ENCODE measurements at places on chromosomes 12 and 14.

DNA sequence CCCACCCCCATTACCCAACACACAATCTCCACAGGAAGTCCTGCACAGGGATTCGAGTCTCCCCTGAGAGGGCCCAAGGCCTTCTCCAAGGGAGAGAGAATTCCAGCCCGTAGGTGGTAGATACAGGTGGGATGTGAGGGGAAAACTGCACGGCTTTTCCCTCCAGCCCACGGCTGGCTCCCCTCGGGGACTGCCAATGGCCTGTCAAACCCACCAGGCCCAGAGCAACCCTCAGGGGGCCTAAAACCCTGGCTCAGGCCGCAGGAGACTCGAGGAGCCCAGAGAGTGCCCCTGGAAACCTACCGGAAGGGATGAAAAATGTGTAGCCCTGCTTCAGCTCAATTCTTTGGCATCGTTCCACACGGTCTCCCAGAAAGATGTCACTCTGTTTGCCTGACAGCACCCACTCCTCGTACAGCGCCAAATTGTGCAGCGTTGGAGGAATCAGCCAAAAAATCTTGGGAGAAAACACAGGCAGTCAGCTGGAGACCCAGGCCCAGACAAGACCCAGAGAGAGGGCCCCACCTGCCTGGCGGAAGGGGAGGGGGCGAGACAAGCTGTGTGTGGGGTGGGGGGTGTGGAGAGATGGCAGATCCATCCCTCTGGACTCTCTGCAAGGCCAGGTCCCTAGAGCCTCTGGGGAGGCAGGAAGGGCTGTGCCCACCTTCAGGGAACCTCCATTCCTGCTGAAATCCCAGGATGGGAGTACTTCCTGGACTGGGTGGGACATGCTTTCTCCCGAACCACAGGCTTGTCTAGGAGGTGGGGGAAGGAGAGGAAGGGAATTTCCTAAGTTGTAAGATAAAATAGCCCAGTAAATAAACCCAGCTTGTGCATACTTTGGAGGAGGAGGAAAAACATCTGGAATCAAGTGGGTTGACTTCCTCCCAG lies 48.1 kb downstream of the KDM2B start:
- DNase-seq, result no peak

DNA sequence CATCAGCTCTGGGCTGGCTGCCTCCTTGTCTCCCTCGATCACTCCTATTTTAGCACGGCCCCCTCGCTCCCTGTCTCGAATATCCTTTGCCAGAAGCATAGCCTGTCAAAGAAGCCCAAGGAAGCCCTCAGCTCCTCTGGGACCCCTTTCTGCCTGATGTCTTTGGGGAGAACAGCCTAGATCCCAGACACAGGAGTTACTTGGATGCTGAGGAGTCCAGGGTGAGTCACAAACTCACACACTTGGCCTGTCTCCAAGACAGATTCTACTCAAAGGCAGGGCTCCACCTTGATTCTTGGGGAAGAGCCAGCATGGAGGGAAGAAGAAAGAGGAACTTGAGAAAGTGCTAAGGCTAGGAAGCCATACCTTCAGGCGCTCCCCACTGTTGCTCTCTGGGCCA lies 8.1 kb downstream of the AVIL start:
- DNase-seq, result no peak

DNA sequence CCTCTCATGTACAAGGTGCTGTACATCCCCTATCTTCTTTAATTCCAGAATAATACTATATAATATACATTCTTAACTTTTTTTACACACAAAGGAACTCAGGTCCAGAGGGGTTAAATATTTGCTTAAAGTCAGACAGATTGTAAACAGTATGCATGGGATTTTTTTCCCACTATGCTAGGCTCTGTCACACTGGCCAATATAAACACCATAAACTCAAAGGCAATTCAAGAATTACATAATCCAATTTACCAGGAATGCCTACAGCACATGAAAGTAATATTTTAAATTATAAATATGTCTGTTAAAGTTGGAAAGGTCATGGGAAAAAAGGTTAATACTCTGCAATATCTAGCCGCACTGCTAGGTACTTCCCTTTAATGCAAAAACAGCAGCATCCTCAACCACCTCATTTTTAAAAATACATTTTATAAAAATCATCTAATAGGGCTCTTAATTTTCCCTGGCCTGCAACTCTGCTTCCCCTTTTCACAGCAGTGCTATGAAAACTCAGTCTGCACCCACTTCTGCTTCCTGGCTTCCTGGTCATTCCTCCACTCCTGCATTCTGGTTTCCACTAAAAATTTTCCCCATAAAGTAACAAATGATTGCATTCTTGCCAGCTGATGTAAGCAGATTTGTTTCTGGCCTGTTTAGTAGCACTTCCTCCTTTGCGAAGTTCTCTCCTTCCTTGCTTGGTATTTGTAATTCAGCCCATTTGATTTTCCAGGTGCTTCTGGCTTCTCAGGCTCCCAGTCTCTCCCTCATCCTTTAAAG lies 128.1 kb downstream of the ITPR2 start:
- no peak for DNase-seq

DNA sequence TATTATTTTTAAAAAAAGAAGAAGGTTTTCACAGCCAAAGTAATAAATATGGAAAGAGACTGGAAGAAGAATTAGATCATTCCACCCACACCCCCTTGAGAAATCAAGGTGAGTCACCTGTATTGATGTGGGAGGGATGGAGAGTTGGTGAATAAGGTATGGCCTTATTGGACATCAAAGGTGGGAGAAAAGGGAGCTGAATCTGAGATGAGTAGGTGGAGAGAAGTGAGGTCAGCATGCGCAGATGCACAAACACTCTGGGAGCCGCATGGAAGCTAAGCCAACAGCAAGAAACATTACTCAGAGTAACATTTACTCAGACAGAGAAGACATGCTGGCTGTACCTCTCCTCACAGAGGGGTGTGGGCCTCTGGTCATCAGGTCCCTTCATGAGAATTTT lies 113.1 kb upstream of the FOXG1 start:
- no peak for DNase-seq

- DNase-seq, result no peak
These were observed 26.1 kb downstream of the CEP170B start for GRCh38 chr14:104891121-104891551.

DNA sequence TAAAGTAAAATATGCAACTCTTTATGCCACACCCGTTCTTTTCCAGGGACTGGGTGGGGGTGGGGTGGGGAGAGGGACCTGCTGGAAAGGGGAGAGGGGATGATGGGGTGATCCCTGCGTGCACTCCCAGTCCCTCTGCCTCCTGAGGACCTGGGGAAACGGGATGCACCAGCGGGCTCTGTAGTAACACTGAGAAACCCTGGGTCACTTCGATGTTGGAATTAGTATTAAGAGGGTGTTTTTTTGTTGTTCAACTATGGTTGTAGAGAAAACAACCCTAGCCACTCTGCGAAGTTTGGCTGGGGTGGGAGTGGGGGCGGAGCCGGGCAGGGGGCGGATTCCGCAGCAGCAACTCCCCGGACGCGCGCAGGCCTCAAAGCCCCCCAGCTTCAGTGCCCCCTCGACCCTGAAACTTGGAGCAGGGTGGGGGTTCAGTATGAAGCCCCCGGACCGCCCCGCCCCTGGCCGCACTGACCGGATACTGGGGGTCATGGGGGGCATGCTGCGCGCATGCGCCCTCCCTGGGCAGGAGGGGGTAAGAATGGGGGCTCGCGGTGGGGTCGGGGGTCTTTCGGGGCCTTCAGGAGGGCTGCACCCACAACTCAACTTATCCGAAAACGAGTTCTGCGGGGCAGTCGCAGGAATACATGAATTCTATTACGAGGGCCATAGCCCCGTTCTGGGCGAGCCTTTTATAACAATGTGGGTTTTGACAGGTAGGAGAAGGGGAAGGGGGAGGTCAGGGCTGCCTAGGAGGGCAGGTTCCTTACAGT lies 1.3 kb upstream of the ARHGEF25 start:
- no peak for DNase-seq

- no peak for DNase-seq
These were observed 475 bp upstream of the PCNX1 start for GRCh38 chr14:70906793-70907175.

GRCh38 chr14:81849714-81850113 lies 316.1 kb upstream of the SEL1L start:
- no peak for DNase-seq

DNA sequence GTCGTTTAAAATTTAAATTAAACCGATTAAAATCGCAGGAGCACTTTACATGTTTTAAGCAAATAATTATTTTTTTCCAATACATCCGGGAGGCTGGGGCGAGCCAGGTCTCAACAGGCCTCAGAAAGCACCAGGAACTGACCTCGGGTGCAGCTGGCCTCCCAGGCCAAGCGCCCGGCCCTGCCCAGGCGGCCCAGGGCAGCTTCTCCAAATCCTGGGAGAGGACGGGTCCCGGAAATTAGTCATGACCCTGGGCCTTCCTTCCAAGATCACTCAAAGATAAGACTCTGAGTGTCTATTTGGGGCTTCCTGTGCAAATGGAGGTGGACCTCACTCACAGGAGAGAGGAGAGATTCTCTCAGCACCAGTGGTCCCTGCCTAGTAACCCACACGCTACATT lies 177.1 kb downstream of the BCL11B start:
- DNase-seq, result no peak

DNA sequence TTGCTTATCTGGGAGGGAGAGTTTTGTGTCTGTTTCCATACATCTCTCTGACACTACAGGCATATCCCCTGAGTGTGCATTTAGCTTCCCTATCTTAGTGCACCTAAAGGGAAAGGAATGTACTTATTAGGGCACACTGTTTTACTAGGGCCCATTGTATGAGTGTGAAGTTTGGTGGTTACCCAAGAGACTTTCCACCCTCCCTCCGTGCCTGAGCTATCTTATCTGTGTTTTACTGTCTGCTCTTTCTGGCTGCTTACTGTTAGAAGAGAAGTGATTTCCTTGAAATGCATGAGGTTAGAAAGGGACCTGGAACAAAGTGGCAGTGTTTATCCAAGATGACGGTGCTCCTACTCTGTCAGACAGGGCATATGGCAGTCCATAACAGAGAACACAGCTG lies 8.5 kb upstream of the SVOP start:
- DNase-seq, result no peak

- DNase-seq, result no peak
These were observed 154.2 kb upstream of the PARP11 start for GRCh38 chr12:4027412-4027811.

- no peak for DNase-seq
These were observed 35.9 kb downstream of the DAAM1 start for GRCh38 chr14:59224341-59224740.

- DNase-seq, result no peak
These were observed 4.3 kb downstream of the SEL1L start for GRCh38 chr14:81529391-81529790.

DNA sequence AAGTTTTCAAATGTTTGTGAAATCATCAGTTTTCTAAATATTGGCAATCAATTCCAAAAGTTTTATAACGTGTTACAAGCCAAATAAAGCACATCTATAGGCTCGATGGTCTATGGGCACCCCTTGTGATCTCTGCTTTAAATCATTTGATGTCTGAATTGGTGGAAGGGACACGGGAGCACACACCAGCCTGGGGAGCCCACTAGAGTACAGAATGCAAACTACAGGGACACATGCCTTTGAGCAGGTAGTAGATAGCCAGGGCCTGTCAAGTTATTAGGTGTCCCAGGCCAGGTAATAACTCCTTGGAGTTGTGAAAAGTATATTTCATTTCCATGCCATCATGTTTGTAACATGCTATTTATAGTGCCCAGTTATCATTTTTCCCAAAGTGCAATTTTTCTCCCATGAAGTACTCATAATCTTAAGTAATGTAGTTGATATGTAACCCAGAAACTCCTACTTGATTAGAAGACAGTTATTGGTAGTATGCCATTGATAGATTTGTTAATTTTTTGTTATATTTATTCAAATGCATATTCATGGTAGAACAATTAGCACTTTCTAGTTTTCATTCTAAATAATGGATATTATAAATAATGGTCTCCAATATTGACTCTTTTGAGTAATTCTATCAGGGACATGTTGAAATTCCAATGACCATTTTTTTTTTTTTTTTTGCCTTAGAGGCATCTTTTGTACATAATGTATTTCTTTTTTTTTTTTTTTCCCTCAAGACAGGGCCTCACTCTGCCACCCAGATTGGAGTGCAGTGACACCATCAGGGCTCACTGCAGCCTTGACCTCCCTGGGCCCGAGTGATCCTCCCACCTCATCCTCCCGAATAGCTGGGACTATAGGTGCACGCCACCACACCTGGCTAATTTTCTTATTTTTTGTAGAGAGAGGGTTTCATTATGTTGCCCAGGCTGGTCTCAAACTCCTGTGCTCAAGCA lies 96.9 kb upstream of the FGD4 start:
- DNase-seq, result no peak

DNA sequence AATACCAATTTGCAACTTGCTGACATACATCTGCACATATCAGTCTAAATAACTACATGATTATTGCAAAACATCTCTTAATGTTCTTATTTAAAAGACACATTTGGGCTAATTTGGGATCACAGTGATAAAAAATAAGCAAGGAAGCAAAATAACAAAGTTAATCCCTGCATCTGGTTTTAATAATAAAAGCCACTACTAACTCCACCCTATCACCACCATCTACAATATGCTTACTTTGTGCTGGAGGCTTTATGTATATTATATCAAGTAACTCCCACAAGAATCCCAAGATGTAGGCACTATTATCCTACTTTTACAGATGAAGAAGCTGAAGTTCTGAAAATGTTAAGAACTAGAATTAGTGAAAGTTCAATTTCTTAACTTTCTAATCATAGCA lies 45.7 kb downstream of the TAOK3 start:
- DNase-seq, result no peak

DNA sequence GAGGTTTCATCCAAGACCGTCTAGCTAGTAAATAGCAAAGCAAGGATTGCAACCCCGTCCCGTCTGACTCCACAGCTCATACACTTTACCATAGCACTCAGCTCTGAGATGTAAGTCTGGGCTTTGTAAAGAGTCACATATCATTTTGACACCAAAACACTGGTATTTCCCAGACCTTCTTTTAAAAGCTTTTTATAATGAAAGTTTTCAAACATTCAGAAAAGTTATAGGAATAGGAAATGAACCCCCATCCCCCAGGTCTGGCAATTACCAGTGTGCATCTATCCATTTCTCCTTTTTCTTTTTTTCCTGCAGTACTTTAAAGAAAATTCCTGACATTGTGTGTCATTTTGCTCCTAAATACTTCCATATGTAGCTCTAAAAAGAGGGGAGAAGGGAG lies 183.6 kb upstream of the CCND2 start:
- no peak for DNase-seq

- DNase-seq, result no peak
These were observed 156.8 kb upstream of the TMEM260 start for GRCh38 chr14:56422703-56423213.

DNA sequence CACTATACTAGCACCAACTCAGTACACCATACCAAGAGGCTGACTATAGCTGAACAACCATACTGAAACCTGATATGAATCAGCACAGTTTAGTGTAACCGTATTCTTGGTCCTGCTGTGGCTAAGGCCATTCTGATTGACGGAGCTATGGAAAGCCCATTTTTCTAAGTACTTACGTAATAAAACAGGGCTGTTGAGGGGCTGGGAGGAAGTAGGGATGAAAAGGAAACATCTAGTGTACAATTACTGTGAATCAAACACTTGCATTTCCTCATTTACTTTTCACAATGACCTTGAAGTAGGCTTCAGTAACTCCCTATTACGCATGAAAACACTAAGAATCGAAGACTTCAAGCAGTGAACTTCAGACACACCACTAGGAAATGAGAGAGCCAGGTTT lies 198.2 kb downstream of the BTG1 start:
- no peak for DNase-seq
